ENCODE measurements at places on chromosomes 3 and 15.

GRCh38 chr3:159339131-159339530 lies 537.3 kb downstream of the MFSD1 start:
- DNase-seq, result no peak

DNA sequence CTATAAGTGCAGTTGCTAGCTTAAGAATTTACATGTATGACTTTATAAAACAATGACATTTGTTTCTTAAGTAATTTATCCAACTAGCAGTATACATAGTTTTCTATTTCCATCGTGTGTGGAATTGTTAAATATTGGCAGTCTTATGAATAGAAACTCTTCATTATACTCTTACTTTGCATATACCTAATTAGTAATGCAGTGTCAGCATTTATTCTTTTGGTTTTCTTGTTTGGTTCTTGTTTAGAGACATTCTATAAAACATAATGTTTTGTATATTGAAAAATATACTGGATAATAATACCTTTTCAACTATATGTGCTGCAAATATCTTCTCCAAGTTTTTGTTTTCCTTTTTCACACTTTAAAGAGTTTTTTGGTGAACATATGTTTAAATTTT lies 760.2 kb downstream of the VGLL3 start:
- DNase-seq, result no peak

GRCh38 chr3:38579551-38580449 lies 69.7 kb downstream of the SCN5A start:
- peak; percentile 46 for DNase-seq

DNA sequence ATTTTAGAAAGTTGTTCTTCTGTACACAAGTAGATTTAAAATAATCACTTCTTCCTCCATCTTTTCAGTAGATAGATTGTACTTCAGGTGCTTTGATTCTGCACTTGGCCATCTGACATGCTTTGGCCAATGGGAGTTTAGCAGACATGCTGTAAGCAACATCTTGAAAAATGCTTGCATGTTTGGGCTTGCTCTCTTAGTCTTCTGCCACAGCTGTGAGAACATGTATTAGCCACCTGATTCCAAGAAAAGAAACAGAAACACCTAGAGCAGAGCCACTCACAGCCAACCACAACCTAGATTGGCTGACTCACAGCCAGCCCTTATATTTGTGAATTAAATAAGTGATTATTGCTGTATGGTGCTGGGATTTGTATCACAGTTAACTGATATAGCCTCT lies 70.2 kb upstream of the GADL1 start:
- no peak for DNase-seq

- DNase-seq, result no peak
Measured at GRCh38 chr3:74651292-74651691, 36.8 kb upstream of the CNTN3 start.

GRCh38 chr3:151620071-151620470 lies 113.7 kb upstream of the AADACL2 start:
- DNase-seq, result no peak

GRCh38 chr15:59260090-59260489 lies 53.4 kb downstream of the LDHAL6B start:
- no peak for DNase-seq

GRCh38 chr3:133037436-133037835 lies 755 bp upstream of the TMEM108 start:
- DNase-seq, result no peak

DNA sequence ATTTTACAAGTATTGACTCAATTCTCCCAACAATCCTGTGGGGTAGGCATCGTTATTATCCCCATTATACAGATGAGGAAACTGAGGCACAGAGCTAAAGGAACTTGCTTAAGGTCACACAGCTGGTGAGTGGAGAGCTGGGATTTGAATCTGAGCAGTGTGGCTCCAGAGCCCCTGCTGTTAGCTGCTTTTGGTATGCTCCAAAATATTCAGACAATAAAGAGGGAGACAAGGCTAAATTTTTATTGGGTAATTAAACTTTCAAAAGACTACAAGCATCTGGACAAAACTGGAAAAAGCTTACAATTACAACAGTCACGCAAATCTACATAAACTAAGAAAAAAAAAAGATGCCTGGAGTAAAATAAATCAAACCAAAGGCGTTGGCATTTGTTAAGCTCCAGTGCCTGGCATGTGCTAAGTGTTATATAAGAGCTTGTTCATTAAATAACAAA lies 27.7 kb downstream of the CCDC13 start:
- DNase-seq, result no peak

DNA sequence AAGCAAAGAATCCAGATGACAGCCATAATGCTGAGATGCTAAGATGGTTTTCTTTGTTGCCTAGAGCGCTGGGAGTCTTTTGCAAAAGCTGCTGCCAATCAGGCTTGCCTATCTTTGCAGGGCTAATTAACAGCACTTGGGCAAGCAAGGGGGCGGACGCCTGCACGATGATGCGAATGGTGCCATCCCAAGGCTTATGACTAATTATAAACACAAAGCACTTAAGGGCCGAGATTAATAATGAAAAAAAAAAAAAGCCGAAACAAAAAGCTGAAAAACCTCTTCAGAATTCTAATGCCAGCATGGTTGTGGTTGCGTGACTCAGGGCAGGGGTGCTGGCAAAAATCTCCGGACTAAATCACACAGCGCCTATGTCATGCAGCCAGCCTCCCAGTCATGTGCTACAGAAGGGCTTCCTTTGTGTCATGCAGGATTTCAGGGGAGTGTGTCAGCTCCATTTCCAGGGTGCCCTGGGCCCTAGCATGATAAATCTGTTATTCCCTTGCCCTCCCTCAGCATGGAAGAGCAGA lies 185.0 kb upstream of the ANKRD28 start:
- DNase-seq, result no peak

GRCh38 chr3:186400662-186401061 lies 38.6 kb upstream of the DGKG start:
- DNase-seq, result no peak

- DNase-seq, result no peak
Measured at GRCh38 chr15:46808834-46809233, 908.5 kb upstream of the SEMA6D start.

- no peak for DNase-seq
Measured at GRCh38 chr3:117995842-117996437, 1038.7 kb downstream of the IGSF11 start.

GRCh38 chr3:69409011-69409410 lies 23.1 kb upstream of the FRMD4B start:
- DNase-seq, result no peak

- no peak for DNase-seq
Measured at GRCh38 chr15:66838671-66839239, 136.7 kb downstream of the SMAD6 start.

DNA sequence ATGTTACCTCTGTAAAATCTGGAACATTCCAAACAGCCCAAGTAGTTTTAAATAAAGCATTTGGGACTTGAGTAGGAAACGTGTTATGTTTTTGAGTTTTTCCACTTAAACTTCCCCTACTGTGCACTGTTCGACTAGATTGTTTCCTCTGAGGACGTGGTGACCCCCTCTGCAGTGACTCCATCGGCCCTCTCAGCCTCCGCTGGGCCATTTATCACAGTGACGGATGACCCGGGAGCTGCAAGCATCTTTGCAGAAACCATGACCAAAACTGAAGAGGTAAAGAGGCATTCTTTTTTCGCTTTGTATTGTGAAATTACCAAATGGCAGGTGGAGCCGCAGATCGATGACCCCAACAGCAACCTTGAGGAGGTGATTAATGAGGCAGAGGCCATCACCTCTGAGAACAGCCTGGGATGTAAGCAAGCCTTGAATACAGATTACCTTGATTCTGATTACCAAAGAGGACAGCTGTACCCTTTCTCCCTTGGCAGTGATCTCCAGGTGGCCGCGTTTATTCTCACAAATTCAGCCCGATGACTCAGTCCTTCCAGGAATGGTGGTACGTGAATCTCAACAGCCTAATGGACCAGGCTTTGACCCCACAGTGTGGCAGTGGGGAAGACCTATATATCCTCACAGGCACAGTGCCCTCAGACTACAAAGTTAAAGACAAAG lies 79.1 kb upstream of the FAN1 start:
- no peak for DNase-seq

- DNase-seq, result no peak
Measured at GRCh38 chr15:94414916-94415315, 183.6 kb downstream of the MCTP2 start.

GRCh38 chr15:67792250-67792942 lies 32.9 kb upstream of the SKOR1 start:
- no peak for DNase-seq

DNA sequence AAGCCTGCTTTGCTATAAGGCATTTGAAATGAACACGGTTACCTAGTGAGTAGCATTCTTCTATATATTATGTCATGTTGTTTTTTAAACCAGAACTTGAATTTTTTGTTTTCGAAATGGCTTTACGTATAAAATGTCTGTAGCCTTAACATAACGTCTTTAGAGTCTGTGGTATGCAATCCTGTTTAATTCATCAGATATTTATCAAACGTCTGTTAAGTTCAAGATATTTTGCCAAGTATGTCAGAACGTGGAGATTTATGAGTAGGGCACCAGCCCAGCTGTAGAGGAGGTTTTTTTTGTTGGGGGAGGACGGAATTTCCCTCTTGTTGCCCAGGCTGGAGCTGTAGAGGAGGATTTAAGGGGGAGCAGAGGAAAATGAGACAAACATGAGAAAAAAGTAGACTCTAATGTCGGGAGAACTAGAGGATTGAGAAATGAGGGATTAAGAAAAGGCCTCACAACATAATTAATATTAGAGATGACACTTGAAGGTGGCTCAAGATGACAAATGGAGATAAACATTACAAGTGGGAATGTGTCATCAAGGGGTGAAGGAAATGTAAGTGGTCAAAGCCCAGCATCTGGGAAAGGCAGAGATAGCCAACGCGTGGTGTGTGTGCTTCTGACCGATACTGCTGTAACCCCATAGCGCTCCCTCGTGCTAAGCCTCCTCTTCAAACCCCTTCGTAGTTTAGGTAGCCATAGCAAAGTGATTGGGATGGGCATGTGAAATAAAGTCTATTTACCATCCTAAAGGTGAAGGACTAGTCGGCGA lies 154.0 kb upstream of the GOLGA6L4 start:
- no peak for DNase-seq

DNA sequence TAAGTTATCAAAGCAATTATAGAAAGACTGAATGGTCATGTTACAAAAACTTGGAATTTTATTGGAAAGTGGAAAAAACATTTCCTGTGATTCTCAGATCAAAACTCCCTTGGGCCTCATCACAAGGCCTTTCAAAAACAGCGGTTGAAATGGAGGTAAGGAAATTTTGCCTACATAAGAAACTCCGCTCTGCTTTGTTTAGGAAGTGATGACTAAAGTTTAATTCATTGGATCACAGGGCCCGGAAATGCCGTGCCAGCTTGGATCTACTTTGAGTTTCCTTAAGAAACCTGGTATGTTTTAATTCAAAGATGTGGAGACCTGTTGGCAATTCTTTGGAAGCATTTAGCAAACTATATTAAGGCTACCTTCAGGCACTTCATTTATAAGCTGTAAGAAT lies 143.9 kb upstream of the MME start:
- no peak for DNase-seq

- no peak for DNase-seq
Measured at GRCh38 chr3:119681279-119681678, 4.1 kb upstream of the COX17 start.

DNA sequence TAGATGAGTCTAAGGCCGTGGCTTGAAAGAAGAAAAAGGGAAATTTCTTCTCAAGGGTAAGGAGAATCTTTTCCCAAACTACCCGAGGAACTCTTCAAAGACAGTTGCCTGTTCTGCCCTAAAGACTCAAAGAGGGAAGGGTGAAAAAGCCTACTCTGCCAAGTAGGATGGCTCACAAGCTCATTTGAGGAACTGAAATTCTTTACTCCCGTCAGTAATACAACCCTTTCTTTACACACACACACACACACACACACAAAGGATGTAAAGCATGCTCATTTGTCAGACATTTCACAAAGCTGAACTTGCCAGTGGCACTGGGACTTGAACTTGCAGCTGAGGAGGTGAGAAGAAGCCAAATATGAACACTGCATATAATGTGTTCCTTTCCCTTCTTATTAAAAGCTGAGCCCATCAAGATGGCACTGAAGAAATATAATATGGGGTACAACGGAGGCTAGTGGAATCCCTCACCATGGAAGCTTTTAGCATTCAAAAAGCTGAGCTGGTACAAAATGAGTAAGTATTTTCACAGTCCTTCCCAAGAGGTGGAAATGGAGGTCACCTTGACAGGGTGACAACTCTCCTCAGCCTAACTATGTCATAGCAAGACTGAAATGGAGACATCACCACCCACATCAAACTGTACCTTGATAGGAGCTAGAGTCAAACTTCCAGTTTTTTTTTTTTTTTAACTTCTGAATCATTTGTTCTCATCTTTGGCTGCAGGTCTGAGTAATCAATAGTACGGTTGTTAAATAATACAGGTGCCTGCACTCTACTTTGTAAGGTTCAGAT lies 57.6 kb downstream of the TAFA4 start:
- DNase-seq, result no peak

DNA sequence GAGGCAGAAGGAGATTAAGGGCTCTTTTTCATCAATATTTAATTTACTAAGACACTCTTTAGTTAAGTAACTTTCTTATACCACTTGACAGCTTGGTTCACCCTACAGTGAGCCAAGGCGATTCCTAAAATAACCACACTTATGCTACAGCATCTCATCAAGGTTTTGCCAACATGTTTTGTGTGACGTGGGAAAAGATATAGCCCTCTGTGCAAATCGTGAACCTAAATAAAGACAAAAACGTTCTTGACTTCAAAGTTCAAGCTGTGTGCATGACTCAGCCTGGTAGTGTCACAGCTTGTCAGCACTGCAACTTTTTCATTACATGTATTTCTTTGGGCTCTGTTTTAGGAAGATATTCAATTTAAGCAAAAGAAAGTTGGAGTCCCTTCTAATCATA lies 297.0 kb upstream of the EPHA3 start:
- no peak for DNase-seq

DNA sequence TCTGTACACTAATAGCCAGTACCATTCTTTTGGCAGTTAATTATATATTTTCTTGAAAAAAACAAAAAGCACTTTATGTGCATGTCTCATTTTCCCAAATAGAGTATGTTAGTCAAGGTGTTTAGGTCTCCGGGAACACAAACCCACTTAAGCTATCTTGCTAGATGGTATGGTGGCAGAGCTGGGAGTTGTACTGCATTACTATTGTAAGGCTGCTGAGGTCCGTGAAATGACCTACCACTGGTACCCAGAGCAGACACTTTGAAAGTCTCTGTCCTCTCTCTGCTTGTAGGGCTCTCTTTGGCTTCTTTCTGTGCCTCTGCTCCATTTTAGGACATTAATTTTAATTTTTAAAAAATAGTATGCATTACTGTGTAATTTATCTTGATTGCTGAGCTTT lies 8.8 kb downstream of the TMOD3 start:
- DNase-seq, result no peak

- no peak for DNase-seq
Measured at GRCh38 chr15:58568157-58568571, 136.4 kb downstream of the LIPC start.

GRCh38 chr3:123348471-123349200 lies 100.3 kb downstream of the ADCY5 start:
- no peak for DNase-seq
